ENCODE measurements at places on chromosomes 2 and 18.

- DNase-seq: no peak
These were observed 2.6 kb downstream of the TMEM131 start for GRCh38 chr2:97992836-97993825.

GRCh38 chr2:184141866-184142265, 456.5 kb upstream of the ZNF804A start:
- no peak for DNase-seq

- no peak for DNase-seq
These were observed 152.5 kb downstream of the PLEKHA3 start for GRCh38 chr2:178632729-178633128.

DNA sequence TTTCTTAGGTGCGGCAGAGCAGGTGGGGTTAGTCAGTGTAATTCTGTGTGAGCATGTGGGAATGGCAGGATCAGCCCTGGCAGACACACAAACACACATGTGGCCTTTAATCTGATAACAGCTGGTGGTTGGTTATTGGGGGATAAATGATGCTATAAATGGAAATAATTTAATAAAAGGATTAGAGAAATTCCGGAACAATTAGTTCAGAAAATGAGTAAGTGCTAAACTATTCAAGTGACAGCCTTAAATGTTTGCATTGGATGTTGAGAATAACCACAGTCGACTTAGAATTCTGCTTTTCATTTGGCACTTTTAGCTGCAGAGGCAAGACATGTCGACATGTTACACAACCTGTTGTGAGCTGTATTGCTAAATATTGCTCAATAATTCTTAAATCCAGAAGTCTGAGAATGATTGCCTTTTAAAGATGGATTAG, 7.2 kb downstream of the SMYD1 start:
- DNase-seq: no peak

DNA sequence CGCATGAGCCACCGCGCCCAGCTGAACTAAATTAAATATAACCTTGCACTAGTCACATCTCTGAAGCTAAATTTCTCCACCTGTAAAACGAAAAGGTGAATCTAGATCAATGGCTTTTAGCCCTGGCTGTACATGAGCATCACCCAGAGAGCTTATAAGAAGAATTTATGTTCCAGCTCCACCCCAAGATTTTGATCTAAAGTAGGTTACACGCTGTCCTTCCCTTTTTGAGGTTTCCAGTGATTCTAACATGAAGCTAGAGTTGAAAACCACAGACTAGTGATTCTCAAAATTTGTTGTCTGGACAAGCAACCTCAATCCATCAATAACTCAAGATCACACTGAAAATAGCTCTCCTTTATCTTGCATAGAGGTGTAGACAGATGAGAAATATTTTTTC, 208.8 kb upstream of the CRIM1 start:
- no peak for DNase-seq

DNA sequence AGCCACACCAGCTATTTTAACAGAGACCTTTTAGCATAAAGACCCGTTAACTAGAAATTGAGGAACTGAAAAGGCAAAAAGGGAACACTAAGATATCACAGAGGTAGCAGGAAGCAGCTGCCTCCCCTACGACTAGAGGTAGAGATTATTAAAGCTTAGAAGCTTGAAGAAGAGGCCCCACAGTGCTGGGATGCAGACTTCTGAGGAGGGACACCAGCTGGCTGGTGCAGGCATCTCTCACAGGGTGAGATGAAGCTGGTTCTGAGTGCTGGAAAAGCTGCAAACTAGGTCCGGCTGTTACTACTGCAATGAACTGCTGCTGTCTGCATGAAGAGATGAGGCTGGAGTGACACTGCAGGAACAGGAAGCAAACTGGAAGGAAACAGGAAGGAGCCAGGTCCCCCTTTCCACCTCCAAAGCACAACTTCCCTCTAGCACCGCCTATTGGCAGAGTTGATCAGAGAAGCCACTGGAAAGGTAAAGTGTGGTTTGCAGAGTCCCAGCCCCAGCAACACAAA, 61.2 kb upstream of the MRPS9 start:
- peak; percentile 14 for DNase-seq

DNA sequence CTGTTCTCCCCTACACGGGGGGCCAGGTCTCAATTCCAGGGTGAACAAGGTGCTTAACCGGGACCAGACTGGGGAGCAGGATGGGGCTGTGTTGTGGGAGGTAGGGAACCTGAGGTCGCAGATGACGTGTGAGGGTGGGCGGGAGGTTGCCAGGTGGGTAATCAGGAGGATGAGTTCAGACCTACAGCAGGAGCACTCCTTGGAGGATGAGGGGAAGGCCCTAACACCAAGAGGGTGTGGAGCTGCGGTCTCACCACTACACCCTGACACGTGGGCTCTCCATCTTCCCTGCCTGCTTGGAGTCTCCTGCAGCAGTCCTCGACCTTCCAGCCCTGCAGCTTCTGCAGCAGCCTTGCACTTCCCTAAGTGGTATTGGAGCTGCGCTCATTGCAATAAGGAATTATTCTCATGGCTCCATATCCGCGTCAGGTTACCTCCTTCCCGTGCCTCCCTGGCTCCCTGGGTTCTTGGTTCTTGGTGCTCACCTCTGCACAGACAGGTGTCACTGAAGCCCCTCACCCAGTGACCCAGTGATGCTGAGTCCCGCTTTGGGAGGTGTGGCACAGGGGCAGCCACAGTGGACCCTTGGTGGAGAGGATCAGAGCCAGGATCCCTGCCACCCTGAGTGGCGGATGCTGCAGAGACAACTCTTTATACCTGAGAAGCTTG, 15.5 kb downstream of the SH3BP4 start:
- no peak for DNase-seq

- no peak for DNase-seq
These were observed 140.5 kb downstream of the TPO start for GRCh38 chr2:1553671-1554295.

- no peak for DNase-seq
These were observed 8.4 kb upstream of the SP9 start for GRCh38 chr2:174326161-174327020.

DNA sequence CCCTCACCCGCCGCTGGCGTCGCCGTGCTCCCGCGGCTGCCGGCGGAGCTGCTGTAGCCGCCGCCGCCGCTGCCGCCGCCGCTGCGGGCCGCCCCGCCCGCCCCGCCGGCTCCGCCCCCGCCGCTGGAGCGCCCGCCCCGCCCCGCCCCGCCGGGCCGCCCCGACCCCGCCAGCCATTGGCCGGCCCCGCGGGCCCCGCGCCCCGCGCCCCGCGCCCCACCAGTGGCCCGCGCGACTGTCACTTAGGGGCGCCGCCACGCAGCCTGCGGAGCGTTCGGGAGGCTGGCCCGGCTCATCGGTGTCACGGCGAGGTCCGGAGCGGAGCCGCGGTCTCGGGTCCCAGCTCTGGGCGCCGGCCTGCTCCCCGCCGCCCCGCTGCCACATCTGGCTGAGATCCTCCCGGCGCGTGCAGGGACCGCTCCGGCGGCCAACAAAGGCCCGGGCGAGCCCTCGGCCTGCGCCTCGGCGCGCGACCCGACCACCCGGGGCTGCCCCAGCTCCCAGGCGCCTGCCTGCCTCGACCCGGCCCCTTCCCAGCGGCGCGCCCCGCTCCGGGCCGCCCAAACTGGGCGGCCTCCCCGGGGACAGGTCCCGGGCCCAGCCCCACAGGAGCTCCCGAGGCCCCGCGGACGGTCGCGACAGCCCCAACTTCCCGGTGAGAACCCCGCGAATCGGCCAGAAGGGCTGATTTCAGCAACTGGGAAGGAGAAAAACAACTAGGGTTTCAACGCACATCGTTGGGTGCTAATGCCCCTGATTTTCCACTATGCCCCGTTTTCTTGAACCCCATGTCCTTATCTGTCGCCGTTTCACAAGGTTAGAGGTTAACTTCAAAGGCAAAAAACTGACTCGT, at the start of gene MGAT4A:
MGAT4A (minus strand) TSS at position 92 of the 853 bp plus-strand sequence. CDS start 4,800 bp downstream, outside the sequence.
- peak; percentile 66 for DNase-seq

DNA sequence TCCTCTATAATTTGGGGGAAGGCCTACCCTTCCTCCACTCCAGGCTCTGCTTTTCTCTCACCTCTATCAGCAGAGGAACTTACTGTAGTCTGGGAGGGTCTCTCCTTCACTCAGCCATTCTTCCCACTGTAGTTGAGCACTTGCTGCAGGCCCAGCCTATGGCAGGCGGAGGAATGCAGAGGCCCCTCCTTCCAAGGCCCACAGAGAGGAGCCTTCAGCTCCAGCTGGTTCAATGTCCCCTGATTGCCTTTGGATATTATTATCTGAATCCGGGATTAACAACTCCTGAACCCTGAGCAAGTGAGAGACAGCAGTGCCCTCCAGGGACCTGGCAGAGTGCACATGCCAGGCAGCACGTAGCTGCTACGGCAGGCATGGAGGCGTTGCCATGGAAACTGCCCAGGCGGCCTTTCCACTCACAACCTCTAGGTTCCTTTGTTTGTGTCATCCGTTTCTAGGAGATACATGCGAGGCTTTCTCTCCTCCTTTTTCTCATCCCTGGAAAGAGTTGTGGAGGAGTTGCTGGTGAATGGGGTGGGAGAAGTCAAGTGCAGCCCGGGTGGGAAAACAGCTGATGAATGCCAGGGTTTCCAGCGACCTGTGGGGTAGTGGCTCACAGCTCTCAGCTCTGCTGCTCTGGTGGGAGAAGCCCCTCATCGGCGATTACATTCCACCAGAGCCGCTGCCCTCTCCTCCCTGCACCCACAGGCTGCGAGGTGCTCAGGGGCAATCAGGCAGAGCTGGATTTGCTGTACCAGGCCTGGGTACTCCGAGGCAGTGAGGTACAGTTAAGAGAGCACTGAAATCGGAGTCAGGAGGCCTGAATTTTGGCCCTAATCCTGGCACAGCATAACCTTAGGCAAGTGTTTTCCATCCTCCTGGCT, 55.3 kb upstream of the HK2 start:
- DNase-seq: no peak

DNA sequence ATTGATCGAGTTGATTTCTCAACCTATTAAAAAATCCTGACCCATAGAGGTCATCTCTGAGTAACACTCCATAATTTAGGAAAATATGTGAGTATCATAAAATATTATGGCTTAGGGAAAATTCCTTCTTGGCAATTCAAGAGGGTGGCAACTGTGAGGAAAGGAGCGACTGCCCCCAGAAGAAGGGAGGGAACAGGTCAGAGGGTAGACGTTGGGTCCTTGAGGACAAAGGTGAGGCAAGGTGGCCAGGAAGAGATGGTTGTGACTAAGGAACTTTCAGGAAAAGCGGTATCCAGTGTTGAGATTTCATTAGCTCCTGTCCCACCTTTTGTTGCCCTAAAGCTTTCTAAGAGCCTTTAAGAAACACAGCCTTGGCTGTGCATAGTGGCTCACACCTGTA, 10.5 kb upstream of the AGAP1 start:
- DNase-seq: no peak

- no peak for DNase-seq
These were observed 126.8 kb downstream of the KCTD1 start for GRCh38 chr18:26421503-26421902.

DNA sequence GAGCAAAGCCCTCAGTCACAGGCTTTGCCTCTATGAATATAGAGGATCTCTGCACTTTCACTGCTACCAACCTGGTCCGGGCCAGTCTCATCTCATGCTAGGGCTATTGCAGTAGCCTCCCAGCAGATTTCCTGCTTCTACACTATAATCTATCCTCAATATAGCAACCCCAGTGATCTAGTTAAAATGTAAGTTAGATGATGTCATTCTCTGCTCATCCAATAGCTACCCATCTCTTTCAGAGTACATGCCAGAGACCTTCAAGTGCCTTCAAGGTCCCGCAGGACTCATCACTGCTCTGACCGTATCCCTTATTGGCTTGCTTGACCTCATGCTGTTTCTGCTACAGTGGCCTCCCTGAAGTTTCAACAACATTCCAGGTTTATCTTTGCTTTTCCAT, 186.3 kb downstream of the LOXHD1 start:
- no peak for DNase-seq

DNA sequence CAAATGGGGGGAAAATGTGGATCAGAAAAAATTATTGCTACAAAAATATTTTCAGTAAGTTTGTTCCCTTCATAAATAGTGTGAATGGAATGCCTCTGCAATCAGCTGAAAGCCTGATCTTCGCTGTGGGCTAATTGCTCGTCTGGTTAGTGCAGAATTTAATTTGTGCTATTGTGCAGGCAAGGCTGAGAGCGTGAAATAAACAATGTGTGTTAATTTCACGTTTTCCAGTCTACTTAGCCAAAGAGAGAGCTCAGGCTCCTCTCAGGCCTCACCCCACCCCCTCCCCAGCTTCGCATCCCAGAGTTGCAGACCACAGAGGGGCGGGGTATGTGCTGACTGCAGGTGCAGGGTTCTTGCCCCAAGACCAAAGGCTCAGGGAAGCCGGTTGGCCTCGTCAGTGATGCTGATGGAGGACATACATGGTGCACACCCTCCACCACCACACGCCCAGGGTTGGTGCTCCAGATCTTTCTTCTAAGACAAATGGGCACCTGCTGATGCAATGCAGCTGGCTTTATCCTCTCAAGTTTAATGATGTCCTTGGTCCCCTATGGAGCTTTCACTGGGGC, 302.6 kb upstream of the SLC14A2 start:
- no peak for DNase-seq

- DNase-seq: no peak
These were observed 603.6 kb downstream of the CPS1 start for GRCh38 chr2:211159972-211160371.

- DNase-seq: no peak
These were observed 57.8 kb upstream of the NABP1 start for GRCh38 chr2:191620144-191620543.

GRCh38 chr2:24421668-24422067, 61.3 kb upstream of the ITSN2 start:
- DNase-seq: peak; percentile 51

GRCh38 chr2:634636-635388, 42.4 kb downstream of the TMEM18 start:
- DNase-seq: no peak

DNA sequence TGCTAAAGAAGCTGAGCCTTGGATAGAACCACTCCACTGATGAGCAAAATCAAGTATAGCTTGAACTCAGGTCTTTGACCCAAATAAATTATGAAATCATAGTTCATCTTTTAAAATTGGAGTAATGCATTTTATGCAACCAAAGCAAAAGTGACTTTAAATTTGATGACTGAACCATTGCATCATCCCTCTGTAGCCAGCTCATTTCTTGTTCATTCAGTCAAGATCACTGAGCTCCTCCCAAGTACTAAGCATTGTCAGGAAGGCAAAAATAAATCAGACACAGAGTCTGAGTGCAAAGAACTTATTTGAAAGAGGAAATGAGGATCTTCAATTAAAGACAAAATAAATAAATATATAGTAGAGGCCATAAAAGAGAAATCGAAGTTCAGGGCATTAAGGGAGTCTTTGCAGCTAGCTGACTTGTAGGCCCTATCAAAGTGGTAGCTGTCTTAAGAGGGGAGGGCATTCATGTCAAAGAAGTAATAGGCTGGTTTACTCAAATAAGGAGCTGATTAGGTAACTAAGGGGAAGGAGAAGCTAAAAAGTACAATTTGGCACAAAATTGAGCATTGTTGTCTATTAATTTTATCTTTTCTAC, 411.8 kb downstream of the MTX2 start:
- DNase-seq: no peak

DNA sequence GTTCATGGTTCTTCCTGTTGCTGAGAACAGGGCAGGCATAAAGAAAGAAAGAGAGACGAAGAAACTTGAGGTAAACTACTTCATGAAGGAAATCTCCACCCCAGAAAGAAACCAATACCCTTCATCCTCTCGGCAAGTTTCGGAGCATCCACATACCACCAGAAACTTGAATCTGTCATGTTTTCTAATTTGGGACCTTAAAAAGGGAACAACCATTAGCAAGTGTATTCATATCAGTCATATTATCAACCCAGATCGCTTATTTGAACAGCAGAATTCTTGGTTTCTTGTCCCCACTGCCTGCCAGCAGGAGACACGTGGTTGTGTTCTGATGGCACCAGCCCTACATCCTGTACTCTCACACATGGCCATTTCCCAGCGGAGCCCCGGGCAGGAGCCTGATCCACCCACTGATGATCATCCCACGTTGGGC, 53.2 kb upstream of the FZD7 start:
- DNase-seq: no peak

GRCh38 chr2:7612969-7613368, 695.8 kb downstream of the RNF144A start:
- DNase-seq: no peak
